ENCODE measurements at places on chromosomes 5 and 9.

GRCh38 chr5:168443533-168443932 is 42.7 kb upstream of the RARS1 start:
- DNase-seq = no peak

- no peak for DNase-seq
Observed at GRCh38 chr5:142500227-142500905, 175.5 kb upstream of the SPRY4 start.

DNA sequence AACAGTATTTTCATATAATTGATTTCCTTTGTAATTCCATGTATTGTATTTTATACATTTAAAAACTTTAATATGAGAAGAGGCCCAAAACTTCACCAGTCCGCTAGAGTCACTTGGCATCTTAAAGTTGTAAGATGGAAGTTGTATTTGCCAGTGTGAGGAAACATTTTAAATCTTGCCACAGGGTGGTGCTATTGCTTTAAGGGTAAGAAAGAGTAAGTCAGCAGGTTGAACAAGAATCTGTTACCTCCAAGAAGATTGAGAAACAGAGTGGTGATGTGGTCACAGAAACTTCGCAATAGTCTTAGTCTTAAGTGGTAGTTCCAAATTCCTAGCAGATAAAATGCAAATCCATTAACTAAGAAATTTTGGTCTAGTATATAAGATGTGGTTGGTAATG is 39.8 kb upstream of the RANBP6 start:
- no peak for DNase-seq

DNA sequence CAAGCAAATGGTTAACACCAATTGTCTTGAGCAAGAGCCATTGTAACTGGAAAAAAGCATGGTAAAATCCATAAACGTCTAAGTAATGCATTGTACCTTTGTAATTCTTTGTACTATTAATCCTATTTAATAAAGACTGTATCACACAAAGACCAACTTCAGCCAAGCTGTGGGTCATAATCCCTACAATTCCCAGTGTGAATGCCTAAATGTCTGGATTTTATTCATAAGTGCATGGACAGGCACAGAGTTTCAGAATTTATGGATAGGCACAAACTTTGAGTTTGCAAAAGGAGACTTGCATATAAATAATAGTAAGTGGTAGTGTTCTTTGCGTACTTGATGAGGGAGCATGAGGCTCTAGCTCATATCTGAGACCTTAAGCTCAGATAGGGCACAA is 1280.2 kb upstream of the WWC1 start:
- no peak for DNase-seq

- no peak for DNase-seq
Observed at GRCh38 chr5:104909803-104910202, 1347.2 kb upstream of the NUDT12 start.

GRCh38 chr9:105979290-105979689 is 284.9 kb downstream of the TMEM38B start:
- DNase-seq = no peak

- DNase-seq = no peak
Observed at GRCh38 chr9:121599872-121600585, 51.4 kb upstream of the DAB2IP start.

GRCh38 chr5:158235159-158235547 is 376.2 kb upstream of the CLINT1 start:
- no peak for DNase-seq

- no peak for DNase-seq
Observed at GRCh38 chr9:90967145-90967538, 165.5 kb downstream of the SYK start.

- DNase-seq = no peak
Observed at GRCh38 chr9:104988539-104988938, 60.6 kb upstream of the ABCA1 start.

DNA sequence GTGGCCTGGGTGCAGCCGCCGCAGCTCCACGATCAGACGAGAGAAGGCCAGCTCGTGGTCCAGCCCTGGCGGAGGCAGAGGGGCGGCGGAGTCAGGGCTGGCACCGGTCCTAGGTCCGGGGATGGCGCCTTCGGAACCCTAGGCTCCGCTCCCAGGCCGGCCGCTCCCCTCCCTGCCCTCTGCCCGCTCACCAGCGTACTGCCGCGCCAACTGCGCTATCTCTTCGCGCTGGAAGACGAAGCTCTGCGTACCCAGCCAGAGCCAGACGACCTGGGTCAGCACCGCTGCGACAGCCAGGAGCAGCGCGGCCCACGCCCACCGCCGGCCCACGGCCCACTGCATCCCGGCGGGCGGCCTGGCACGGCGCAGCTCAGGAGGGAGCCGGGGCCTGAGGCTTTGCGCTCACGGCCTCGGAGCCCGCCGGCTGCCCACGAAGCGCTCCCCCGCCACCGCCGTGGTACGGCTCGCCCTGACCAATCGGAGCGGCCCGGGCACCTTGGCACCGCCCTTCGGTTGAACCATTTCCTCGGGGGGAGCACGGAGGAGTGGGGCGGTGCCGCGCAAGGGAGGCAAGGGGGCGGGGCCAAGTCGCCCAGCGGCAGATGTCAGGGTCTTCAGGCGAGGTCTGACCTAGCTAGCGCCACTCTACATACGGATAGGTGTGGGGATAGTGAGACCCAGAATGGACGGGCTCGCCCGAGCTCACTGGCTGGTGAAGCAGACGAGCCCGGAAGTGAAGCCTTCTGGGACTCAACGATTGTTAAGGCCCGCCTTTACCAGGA is at the start of gene SIGMAR1:
Gene SIGMAR1 (minus strand): TSS at position 432 of the 782 bp plus-strand sequence. CDS start 90 bp downstream, at position 342.
- DNase-seq = no peak

GRCh38 chr9:18698992-18699391 is 225.0 kb downstream of the ADAMTSL1 start:
- no peak for DNase-seq

GRCh38 chr5:98563885-98564653 is 209.4 kb upstream of the RGMB start:
- no peak for DNase-seq

DNA sequence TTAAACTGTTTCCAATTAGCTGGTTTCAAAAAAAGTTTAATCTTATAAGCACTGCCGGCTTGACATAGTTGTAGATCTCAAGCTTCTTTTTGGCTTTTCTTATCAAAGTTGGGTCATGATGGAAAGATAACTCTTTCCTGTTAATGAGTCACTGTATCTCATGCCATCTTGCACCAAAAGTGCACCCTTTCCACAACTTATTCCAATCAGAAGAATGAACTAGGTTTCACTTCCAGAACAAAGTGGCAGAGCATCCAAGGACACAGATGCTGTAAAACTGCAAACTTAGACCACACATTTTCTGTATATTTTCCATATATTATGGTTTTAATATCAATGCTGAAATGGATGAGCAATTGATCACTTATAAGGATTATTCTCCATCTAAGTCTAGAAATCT is 198.2 kb downstream of the GLIS3 start:
- no peak for DNase-seq

DNA sequence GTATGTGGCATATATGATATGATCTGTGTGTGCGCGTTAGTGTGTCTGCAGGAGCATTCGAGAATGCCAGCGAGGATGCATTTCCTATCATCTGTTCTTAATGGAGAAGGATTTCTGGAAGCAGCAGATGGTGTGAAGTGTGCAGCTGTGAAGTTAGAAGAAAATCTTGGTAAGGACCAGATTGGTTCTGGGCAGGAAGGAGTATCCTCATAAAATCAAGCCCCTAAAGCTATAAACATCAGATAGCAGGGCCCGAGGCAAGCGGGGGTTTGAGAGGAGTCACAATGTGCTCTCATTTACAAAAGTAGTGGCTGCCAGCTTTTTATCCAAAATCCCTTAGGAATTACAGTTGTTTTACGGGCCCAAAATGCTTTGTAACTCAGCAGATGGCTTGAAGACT is 40.0 kb downstream of the DAPK1 start:
- no peak for DNase-seq

- DNase-seq = no peak
Observed at GRCh38 chr9:113428062-113428615, 17.6 kb downstream of the C9orf43 start.

DNA sequence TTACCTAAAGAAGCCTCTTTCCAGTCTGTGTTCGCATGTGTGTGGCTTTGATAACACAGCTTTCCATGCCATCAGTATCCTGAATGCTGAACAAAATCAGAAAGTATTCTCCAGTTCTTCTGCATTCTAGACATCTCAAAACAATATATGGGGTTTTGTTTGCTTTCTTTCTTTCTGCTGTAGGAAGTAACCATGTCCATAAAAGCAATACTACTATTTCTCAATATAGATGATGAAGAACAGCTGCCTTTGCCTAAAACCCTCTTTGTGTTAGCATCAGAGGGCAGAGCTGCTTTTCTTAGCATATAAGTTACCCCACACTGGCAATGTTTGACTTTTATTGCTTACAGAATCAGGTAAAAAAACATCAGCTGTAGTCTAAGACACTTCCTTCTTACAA is 963.6 kb downstream of the CDH12 start:
- DNase-seq = no peak
